ENCODE measurements at places on chromosomes 6 and 20.

GRCh38 chr20:43863821-43864544, 50.7 kb upstream of the TOX2 start:
- DNase-seq, result no peak

DNA sequence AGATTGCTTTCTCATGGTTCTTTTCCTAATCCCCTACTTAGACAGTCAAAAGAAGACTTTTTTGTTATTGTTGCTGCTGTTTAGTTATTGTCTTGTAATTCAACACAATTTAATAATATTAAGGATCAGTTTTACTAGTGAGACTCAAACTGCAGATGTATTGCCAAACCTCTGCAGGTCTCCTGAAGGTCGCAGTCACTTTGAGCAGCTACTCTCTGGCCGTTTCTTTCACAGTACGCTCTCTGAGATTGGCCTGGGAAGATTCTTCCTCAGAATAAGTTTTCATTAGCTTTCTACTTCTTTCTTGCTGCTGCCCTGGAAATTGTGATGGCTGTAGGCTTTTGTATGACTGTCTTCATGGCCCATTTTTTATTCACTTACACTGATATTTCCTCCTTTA, 930.8 kb downstream of the QKI start:
- DNase-seq, result no peak

GRCh38 chr6:99590728-99591672, 15.6 kb upstream of the PRDM13 start:
- no peak for DNase-seq

GRCh38 chr6:167683028-167683862, 143.5 kb upstream of the AFDN start:
- no peak for DNase-seq

GRCh38 chr6:55182016-55182650, 7.8 kb downstream of the HCRTR2 start:
- DNase-seq, result no peak

- no peak for DNase-seq
Observed at GRCh38 chr20:19077370-19078220, 134.8 kb upstream of the SLC24A3 start.

DNA sequence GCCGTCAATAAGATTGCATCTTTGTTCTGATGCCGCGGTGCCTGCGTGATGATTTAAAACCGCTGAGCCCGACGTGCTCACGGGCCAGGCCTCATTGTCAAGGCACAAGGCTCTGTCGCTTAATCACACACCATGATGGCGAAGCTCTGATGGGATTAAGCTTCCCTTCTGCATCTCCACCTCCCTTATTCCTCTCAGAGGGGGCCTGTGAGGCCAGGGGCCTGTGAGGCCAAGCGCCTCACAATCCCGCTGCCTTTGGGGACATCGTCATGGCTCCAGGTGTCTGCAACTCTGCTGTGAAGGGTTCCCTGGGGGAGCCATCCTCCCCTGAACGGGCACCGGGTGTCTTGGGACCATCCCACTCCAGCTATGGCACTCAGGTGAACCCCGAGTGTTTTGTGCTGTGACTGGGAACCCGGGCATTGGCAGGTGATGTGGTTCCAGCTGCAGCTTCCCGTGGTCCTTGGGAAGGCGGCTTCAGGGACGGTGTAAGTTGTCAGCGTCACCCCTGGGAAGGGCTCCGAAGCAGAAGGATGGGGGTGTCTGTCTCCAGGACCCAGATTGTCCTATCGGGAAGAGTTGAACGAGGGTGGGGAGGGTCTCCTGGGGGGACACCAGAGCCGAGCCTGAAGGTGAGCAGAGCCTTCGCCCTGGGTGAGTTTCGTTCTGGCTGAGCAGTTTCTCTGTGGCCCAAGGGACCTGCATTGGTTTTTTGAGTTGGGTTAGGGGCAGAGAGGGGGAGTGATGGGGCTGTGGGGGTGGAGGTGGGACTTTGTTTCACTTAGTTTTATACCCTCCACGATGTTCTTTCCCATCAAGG, 18.0 kb upstream of the BHLHE23 start:
- no peak for DNase-seq

GRCh38 chr6:50271266-50271665, 221.5 kb upstream of the DEFB112 start:
- no peak for DNase-seq

DNA sequence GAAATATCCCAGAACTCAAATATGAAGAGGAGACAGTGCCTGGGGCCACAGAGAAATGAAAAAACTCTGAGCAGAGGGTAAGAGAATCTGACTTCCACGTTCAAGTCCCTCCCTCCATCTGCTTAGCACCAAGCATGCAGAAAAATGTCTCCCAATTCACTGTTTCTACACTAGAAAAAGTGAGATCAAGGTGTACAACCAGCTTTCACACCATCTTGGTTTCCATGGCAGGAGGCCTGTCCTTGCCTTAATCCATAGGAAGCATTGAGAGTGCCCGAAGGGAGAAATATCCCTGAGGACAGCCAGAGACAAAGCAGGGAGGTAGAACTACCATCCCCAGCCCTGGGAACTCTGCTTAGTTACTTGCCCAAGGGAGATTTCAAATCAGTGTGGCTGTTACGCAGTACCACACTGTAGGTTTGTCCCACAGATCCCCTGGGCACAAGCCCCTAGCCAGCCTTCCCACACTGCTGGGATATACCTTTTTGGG, 82.9 kb downstream of the SCML4 start:
- DNase-seq, result no peak

GRCh38 chr20:48102076-48102787, 317.0 kb upstream of the SULF2 start:
- no peak for DNase-seq

GRCh38 chr6:135043846-135044245, 10.8 kb downstream of the HBS1L start:
- no peak for DNase-seq

DNA sequence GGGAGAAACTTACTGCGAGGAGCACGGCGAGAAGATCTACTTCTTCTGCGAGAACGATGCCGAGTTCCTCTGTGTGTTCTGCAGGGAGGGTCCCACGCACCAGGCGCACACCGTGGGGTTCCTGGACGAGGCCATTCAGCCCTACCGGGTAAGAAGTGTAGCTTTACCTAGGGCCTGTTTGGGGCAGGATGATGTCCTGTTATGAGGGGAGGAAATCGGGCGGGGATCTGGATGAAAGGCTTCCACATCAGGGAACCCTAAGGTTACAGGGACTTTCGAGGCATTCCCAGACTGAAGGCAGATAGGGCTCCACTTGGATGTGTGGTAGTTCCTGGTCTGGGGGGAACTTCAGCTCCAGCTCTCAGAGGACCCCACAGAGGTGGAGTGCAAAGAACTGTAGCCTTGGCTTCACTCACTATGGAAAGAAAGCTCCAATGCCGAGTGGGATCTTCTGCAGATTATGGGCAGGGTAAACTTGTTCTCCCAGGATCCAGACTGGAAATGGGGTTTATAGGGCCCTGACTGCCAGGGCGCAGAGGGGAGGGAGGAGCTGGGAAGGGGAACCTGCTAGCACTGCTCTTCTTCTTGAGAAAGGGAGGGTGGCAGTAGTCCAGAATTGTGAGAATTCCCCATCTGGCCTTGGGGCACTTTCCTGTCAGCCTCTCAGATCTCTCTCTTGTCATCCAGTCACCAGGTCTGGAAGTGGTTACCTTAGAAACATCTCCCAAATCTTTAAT, 740 bp downstream of the TRIM15 start:
- DNase-seq, result no peak

GRCh38 chr20:61841966-61842365, 223.7 kb downstream of the TAF4 start:
- DNase-seq, result no peak
